ENCODE measurements at places on chromosomes 3 and 15.

- no peak for DNase-seq
Observed at GRCh38 chr3:31953091-31953490, 28.0 kb downstream of the OSBPL10 start.

- peak; percentile 54 for DNase-seq
Observed at GRCh38 chr15:45919806-45920205, 285.0 kb downstream of the SQOR start.

DNA sequence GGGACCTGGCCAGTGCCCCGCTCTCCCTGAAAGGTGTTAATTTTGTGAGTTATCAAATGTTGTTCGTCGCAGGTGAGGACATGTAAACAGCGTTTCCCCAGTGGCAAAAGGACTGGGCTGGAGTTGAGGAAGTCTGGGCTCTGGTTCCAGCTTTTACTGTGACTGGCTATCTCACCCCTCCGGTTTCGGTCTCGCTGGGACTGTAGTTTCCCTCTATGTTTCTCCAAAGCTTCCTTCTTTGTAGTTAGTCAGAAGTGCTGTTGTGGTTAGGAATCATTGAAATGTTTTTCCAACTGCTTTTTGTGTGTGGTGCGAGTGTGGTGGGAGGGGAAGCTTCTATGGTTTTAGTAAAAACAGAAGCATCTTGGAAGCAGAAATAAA is 990 bp upstream of the CLDN1 start:
- peak; percentile 24 for DNase-seq

DNA sequence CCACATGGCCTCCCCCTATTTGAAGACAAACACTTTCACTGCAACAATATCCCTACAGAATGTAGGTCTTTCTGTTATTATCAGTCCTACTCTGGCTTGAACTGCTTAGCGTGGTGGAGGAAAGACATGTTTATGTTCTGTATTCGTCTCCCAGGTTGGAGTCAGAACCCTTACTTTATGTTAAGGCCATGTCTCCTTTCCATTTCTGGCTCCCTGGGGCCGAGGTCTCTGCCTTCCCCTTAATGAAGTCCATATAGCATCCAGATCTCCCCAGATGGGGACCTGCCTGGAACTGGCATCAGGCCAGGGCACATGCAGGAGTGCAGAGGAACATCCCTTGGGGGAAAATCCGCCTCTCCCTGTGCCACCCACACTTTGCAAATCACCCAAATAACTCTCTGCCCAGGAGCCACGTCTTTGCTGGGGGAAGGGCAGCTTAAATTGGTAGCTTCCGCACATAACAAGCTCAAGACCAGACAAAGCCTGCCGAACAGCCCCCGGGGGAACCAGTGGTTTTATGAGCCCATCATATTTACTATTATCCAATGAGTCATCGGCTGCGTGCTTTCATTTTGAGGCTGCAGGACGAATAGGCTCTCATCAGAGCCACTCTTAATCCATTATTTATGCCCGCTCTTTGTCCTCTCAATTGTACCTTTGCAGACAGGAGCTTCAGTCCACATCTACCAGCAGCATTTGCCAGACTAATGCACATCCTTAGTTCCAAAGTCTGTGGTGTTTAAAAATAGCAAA is 237.0 kb downstream of the UACA start:
- DNase-seq, result peak; percentile 90

DNA sequence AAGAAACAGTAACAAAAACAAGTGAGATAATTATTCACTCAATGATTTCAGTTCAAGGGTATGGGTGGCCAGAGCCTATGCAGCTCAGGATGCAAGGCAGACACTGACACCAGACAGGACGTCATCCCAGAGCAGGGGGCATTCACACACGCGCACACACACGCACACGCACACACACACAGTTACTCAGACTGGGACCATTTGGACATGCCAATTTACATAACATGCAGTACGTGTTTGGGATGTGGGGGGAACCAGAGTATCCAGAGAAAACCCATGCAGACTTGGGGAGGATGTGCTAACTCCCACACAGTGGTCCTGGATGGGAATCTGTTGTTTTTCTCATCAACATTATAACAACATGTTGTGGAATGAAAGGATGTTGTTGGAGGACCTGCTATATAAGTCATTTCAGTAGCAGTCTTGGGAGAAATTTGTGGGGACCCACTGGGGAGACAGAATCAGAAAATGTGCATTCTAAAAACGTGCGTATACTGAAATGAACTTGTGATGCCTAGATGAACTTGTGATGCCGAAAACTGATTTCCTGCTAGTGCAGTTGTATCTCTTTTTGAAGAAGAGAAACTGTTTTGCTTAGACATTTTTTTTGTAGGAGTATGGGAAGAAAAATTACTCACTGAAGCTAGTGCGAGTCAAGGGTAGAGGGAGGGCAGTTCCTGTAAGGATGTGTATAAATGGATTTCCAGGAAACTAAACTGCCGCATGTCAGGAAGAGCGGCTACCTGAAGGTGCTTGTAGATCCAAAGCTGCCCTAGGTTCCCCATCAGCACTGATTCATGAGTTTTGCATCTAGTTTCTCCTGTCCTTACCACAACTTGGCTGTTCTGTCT is 25.2 kb downstream of the CD200 start:
- DNase-seq, result no peak

GRCh38 chr3:118108769-118109168 is 925.9 kb downstream of the IGSF11 start:
- no peak for DNase-seq

GRCh38 chr3:52844290-52844975 is 9.6 kb upstream of the MUSTN1 start:
- no peak for DNase-seq

- DNase-seq, result no peak
Observed at GRCh38 chr3:86960550-86960949, 30.4 kb downstream of the VGLL3 start.

DNA sequence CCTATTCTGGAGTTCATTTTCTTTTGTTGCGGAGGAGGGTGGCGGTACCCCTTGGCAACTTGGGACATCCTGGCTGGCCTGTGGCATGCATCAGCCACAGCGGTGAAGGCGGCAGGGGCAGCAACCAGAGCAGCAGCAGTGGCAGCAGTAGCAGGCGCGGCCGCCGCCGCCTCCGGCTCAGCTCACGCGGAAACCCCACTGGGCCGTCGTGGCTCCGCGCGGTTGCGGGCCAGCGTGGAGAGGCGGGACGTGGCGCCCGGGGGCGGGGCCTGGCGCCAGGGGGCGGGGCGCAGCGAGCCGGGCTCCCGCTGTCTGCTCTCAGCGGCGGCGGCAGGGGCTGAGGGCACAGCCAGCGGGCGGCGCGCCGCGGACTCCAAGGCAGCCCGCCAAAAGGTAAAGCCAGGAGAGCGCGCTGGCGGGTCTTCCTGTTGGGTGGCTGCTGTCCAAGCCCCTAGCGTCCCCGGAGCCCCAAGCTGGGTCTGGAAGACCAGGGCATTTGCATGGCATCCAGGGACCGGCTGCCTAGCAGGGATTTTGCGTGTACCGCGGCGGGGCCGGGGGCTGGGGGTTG is 334.4 kb upstream of the THRB start:
- peak; percentile 4 for DNase-seq

DNA sequence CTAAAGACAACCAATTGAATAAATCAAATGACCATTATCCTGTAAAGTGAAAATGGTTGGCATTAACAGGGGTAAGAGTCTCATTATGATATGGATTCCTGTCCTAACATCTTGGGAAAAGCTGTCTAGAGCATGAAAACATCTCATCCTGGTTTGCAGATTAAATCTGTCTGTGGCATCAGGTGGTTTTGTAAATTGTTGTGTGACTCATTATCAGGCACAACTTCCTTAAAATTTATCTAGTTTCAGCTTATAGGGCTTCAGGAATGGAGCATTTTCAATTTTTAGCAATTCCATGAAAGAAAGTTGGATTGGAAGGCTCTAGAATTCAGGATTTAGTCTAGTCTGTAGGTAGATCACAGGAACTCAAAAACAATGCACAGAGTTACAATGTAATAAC is 31.1 kb upstream of the SLC27A2 start:
- no peak for DNase-seq

DNA sequence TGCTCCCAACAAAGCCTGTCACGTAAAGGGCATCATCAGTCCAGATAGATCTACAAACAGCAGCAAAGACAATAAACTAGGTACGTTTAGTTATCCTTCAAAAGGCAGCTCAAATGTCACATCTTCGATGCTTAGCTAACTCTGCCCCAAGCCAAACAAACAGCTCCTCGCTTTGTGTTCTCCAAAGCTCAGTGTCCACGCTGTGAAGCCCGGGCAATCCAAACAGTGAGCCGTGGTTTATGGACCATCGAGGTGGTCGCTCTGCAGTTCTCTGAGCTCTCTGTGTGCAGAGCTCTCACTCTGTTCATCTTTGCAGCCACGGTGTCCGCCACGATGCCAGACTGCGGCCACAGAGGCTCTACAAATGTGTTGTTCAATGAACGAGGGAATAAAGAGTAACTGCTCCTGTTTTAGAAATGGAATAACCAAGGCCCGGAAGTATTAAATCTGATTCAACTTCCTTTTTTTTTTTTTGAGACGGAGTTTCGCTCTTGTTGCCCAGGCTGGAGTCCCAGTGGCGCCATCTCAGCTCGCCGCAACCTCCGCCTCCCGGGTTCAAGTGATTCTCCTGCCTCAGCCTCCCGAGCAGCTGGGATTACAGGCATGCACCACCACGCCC is 117.2 kb upstream of the FAM174B start:
- DNase-seq, result no peak

GRCh38 chr3:193897288-193897687 is 238.7 kb upstream of the HES1 start:
- DNase-seq, result no peak

DNA sequence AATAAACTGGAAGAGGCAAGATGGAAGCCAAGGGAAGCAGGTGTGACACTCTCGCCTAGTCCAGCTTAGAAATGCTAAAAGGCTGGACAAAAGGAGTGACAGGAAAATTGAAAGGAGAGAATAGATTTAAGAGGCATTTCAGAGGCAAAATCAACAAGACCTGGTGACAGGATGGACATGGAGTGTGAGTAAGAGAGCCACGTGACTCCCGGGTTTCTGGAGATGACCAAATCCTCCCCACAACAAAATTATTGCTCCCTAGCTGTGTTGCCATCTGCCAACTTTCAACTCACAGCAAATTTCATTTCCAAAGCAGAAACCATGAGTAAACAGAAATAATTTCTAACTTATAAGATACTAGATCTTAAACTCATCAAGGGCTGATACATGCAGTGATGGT is 52.6 kb downstream of the MTHFS start:
- DNase-seq, result no peak

DNA sequence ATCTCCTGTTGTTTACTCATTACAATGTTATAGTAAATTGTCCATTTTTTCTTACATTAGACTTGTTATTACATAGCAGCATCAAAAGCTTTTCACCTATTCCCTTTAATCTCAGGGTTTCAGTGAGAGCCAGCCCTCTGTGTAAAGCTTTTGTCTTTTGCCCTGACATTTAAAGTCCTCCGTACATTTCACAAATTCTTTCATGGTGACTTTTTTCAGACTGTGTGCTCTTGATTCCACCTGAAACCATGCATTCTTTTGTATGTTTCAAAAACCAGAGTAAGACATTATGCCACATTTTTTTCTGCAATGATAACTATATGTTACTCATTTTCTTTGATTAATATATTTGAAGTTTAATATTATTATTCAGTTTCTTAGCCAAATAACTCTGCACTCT is 781.4 kb upstream of the ROBO1 start:
- no peak for DNase-seq

DNA sequence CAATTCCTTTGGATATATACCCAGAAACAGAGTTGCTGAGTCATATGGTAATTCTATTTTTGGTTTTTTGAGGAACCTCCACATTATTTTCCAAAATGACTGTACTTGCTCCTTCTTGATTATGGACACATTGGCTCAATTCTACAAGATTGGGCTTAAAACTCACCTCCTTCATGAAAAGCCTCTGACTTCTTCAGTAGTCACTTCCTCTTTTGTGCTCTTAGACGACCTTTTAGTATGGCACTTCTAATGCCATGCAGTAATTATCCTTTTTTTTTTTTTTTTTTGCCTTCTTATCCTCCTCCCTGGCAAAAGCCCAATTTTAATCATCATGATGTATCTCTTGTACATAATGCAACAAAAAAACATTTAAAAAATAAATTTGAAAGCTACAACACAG is 33.0 kb upstream of the ABHD17C start:
- DNase-seq, result no peak

DNA sequence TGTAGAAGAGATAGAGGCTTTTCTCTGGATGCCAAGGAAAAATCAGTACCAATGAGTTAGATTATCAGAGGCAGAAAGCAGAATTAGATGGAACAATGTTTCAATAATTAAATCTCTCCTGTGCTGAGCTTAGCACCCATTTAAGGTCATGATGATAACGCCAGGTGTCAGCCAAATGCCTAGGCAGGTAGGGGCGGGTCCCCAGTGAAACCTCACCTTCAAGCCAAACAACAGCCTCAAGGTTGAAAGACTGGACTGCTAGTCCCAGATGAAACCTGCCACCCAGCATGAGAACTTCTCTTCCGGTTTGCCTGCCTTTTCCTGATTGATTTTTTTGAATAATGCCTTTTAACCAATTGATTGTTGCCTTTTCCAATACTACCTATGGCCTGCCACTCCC is 363.0 kb downstream of the PLOD2 start:
- no peak for DNase-seq

- peak; percentile 61 for DNase-seq
Observed at GRCh38 chr3:97971679-97972567, at the start of gene RIOX2. TSS of gene RIOX2 (minus strand) at chr3:97972431. CDS start at chr3:97967593, 4,838 bp downstream.

DNA sequence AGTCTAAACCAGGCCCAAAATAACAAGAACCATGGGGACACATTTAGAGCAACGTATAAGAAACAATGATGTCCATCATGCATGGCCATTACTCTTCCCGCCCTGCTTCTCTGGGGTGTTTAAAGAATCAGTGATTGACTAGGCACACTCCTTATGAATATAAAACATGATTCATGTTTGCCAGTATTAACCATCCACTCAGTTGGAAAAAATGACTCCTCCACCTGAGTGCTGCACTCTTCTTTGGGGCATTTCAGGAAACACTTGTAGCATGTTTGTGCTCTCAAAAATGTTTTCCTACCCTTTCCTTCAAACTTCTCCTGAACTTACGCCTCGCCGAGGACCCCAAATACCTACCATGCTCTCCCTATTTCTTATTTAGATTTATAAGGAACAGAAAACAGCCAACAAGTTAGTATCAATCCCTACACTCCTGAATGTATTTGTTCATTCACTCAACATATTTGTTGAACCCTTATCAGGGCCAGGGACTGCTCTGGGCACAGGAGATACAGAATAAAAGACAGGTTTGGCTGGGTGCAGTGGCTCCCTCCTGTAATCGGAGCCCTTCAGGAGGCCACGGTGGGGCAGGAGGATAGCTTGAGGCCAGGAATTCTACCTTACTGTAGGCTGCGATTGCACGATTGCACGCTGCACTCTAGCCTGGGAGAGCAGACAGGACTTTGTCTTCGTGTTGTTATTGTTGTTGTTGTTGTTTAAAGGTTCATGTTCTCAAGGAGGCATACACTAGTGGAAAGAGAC is 137.0 kb downstream of the TMCO5A start:
- DNase-seq, result no peak

GRCh38 chr15:38814891-38815290 is 250.3 kb upstream of the RASGRP1 start:
- no peak for DNase-seq

DNA sequence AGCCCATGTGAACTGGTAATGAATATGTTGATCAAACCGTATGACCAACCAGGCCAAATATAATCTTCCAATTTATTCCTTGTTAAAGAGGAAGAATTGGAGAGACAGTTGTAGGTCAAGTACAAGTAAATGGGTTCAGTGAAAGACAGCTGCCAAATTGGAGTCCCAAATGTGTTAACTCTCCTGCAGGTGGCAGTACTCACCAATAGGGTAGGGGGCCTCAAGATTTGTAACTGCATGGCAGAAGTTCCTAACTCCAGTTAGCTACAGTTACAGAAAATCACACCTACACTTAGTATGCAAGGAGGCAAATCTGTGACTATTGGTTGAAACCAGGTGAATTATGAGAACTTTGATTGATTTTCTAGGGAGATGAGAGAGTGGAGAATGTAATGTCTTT is 278.0 kb downstream of the ZBBX start:
- no peak for DNase-seq
